ENCODE measurements at places on chromosomes 5 and 9. TPM values are rescaled to one million over a fixed set of nuclear protein-coding genes. Genes with fewer than 3 reads are reported as not detected.

Gene TLR4
- 16.8 TPM for total RNA-seq

Gene SLC25A2
- total RNA-seq: not detected

Gene PCDHB12
- 1.3 TPM for total RNA-seq

Gene DRD1
- not detected for total RNA-seq

Gene THBS4
- total RNA-seq: 32.9 TPM

Gene DHX29
- 19.8 TPM for total RNA-seq

Gene PCDHB8
- total RNA-seq: 2.2 TPM

Gene PLPPR1
- not detected for total RNA-seq

Gene MYORG
- 9.0 TPM for total RNA-seq

Gene MSMP
- not detected for total RNA-seq

Gene HSPA4
- total RNA-seq: 77.4 TPM

Gene PHF2
- total RNA-seq: 28.7 TPM

DNA sequence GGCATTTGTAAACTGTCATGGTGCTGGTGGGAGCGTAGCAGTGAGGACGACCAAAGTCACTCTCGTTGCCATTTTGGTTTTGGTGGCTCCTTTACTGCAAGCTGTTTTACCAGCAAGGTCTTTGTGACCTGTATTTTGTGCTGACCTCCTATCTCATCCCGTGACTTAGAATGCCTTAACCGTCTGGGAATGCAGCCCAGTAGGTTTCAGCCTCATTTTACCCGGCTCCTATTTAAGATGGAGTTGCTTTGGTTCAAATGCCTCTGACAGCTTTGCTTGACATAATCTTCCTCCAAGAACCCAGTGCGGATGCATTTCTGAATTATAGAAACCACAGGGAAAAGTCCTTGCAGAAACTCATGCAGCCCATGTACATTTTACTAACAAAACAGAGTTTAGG, 3.9 kb upstream of the RASGRF2 start:
- no peak for DNase-seq

GRCh38 chr5:113043491-113043931, 66.9 kb downstream of the DCP2 start:
- DNase-seq: peak; percentile 82

GRCh38 chr9:91873637-91874051, 76.4 kb downstream of the ROR2 start:
- DNase-seq: no peak

DNA sequence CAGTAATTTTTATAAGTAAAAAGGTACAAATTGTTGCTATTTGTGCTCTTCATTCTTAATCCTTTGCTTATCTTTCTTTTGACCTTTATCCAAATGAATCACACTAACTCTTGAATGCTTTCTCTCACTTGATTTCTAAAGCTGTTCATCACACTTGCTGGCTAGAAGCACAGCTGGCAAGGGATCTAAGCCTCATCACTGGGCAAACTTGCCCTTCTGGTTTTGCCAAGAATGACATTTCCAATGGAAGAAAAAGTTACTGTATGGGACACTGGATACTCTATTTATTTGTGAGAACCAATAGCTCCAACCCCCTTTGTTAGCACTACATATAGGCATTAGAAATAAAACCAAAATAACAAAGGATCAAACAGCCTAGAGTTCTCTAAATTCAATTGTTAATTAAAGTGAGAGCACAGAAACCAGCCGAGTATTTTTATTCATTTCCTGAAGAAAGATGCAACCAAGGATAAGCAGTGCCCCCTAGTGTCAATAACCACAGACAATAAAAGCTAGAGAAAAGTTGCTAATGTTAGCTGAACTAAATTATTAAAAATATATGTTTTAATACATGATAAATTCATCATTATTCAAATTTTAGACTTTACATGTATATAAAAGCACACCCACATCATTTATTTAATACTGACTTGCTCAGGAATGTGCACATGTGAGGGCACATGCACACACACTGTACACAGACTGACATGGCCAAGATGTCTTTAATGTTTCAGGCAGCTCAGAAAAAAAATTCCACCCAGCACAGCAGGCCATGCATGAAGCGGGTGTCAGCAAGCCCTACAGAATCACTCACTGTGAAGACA, 59.8 kb upstream of the POU5F2 start:
- DNase-seq: no peak

- no peak for DNase-seq
Measured at GRCh38 chr5:156685481-156685880, 164.6 kb upstream of the PPP1R2B start.

DNA sequence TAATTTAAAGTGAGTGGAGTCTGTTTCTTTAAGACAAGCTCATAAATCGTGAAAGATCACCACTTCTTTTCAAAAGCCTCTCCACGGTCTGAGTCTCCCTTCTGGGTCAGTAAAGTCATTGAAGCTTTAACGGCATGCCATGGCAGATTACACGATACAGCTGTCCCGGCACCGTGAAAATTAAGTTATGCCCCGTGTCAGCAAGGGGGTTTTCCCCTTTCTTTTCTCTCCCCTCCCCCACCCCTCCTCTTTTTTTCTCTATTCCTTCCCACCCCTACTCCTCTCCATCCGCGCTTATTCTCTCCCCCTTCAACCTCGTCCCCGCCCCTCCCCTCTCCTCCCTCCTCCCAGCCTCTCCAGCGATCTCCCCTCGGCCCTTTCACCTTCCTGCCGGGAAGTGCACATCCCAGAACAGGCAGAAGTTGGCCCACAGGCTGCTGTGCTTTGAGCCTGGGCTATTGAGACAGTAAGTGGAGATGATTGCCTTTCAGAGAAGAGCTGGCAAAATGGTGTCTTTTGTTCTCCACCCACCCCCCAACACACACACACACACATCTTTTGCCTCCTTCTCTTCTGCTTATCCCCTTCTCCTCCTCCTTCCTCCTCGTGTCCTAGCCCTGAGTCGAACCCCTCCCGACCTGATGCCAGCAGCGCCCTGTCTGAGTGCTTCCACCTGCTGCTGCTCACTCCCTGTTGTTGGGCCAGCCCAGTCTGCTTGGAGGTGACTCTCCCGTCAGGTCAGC, 44.1 kb downstream of the GAS1 start:
- no peak for DNase-seq

DNA sequence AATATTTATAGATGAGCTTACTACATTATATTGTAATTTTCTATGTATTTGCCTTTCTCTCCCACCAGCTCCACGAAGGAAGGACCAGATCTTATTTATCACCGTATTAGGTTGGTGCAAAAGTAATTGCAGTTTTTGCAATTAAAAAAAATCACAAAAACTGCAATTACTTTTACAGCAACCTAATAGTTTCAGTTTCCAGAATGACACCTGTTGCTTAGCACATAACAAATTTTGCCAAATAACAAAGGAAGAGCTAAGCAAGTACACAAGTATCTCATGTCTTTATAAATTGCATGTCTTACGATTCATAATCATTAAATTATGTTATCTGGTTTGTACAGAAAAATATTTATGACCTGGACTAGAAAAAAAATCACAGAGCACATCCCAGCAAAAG, 45.9 kb downstream of the AGXT2 start:
- no peak for DNase-seq

GRCh38 chr5:149357370-149358293, at the start of gene PCYOX1L:
Gene PCYOX1L (plus strand): TSS chr5:149358046. CDS start chr5:149358069, 23 bp downstream.
- DNase-seq: peak; percentile 99

- DNase-seq: peak; percentile 50
Measured at GRCh38 chr5:173917788-173918786, 29.9 kb downstream of the CPEB4 start.

DNA sequence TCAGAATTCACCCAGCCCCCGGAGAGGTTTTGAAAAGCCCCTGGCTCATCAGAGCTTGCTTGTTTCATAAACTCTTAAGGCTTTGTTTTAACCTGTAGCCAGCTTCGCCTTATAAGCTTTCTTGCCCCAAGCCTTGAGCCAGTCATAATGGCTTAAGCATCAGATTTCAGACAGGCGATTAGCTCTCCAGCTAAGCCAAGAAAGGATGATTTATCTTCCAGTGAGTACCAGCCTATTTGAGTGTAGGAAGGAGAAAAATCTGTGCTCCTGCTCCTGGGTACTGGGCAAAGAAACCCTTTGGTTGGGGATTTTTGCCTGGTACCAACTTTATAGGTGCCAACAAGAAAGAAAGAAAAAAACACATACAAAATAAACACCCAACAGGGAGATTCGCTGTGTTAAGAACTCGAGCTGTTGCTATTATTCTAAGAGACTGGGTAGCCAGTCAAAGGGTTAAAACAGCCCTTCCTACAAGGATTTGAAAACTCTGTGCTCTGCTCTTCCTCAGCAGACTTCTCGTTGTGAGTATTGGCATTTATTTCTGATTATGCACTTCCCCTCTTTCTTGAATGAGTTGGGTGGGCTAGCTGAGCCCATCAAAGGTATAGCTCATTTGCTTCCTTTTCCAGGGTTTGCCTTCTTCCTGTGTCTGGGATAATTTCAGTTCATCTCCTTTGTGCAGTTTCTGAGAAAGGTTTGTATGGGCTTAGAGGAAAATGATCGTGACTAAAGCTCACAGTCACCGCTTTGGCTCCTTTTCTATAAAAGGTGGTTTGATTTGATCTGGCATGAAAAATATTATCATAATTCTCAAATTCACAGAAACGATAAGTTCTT, 157.2 kb upstream of the DMRT1 start:
- no peak for DNase-seq

DNA sequence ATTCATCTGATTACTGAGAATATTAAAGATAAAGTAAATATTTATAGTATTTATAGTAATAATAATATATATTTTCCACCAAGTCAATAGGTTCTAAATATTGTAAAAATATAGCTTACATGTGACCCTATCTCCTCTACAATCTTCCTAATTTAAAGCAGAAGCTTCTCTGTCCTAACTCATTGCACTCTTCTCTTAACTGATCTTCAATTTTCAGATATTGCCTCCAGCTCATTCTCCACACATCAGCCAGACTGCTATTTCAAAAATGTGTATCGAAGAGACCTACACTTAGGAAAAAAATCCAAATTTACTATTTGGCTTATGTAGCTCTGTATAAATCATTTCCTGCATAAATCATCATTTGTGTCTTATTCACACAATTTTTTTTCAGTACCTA, 47.8 kb downstream of the CDH18 start:
- no peak for DNase-seq

GRCh38 chr9:71814226-71814625, 45.9 kb upstream of the CEMIP2 start:
- DNase-seq: no peak

DNA sequence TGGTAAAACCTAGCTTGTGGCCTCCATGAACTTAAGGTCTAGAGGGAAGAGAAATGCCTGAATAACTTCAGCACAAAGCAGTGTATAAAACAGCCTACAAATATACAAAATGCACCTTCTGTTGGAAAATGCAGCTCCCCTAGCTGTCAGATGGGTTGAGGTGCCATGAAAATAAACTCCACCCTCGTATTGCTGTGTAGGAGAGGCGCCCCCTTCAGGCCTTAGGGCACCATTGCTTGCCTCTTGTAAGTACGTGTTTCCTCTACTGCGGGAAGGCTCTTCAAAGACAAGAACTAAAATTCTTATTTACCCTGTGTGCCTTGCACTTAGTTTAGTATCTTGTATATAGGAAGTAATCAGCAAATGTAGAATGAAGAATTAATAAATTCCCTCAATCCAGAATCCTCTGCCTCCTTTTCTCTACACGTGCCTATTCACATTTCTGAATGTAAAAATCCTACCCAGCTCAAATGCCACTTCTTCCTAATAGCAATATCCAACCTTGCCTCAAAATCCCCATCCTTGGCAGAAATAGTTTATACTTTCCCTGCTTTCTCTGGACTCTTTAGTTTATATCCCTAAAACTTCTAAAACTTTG, 393.7 kb upstream of the PDE4D start:
- DNase-seq: peak; percentile 74

- no peak for DNase-seq
Measured at GRCh38 chr9:134571946-134572917, 69.4 kb upstream of the COL5A1 start.

- peak; percentile 74 for DNase-seq
Measured at GRCh38 chr5:150428106-150428876, 15.6 kb upstream of the CD74 start.

DNA sequence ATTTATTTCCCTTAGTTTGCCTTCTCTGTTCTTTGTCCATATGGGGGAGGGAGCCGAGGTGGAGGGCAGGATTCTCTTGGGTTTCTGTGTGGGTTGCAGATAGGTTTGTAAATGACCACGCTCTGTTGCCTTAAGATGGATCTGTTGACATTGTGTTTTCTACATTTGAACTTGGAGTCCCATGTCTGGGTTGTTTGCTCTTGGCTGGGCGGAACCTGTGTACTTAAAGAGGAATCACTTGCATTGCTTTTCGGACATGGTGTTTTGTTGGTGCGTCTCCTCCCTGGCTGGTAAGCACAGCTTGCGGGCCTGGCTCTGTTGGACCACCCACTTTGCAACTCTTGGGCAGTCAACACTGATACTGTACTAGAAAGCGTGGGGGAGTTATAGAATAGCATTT, 45.9 kb downstream of the EHMT1 start:
- DNase-seq: no peak

GRCh38 chr5:6759401-6759800, 46.2 kb downstream of the TENT4A start:
- peak; percentile 62 for DNase-seq

- DNase-seq: no peak
Measured at GRCh38 chr9:100466171-100466828, 6.6 kb upstream of the TMEFF1 start.

DNA sequence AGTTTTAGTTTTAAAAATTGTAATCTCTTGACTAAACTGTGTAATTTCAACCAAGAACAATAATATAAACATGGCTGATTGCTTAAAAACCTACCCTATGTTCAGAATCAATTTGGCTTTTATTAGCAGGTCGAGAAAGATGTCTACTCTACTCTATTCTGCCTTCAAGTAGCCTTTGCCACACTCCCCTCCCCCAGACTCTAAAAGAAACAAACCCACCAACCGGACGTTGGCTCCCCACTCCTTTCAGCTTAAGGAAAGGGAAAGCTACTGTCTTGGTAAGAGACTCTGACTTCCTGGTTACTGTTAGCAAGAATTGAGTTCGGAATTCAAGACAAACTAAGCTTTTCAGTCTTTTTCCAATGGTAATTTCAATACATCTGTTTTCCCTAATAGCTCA, 46.7 kb downstream of the TNFAIP8 start:
- no peak for DNase-seq

- DNase-seq: no peak
Measured at GRCh38 chr9:117555964-117556629, 141.2 kb upstream of the ASTN2 start.

DNA sequence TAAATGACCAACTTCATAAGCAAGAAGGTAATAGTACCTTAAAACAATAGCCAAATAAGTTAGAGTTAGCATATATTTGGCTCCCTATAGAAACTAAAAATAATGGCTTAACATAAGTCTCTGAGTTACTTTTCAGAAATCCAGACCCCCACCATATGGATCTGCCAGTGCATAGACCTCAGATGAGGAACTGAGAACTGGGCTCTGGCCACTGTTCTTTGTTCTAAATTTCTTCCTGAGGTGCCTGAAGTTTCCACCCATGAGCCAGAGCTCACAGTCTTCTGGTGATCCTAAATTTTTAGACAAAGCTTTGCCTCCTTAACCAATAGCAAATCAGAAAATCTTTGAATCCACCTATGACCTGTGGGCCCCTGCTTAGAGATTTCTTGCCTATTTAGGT, 250.9 kb downstream of the YTHDC2 start:
- no peak for DNase-seq

DNA sequence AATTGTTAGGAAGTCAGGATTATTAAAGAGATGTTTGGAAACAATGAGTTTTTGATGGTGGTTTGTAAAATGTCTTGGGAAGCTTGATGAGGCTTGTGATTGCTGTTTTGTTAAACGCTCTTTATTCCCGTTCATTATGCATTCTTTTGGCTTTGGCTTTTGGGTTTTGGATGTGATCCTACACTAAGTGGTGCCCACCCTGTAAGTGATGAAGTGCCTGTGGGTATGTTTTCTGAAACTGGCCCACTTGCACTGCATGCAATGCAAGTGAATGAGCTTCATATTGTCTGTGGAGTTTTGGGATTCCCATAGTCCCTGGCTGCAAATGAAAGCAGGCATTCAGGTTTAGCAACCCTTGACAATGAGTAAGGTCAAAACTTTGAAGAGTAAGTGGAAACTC, 1035.5 kb upstream of the WWC1 start:
- DNase-seq: no peak
